ENCODE measurements at places on chromosomes 7 and 10.

- no peak for DNase-seq
Observed at GRCh38 chr7:2872296-2872874, 28.3 kb upstream of the GNA12 start.

- no peak for DNase-seq
Observed at GRCh38 chr7:25350041-25350440, 121.8 kb upstream of the NPVF start.

GRCh38 chr7:94182721-94183120 lies 178.6 kb upstream of the BET1 start:
- no peak for DNase-seq

DNA sequence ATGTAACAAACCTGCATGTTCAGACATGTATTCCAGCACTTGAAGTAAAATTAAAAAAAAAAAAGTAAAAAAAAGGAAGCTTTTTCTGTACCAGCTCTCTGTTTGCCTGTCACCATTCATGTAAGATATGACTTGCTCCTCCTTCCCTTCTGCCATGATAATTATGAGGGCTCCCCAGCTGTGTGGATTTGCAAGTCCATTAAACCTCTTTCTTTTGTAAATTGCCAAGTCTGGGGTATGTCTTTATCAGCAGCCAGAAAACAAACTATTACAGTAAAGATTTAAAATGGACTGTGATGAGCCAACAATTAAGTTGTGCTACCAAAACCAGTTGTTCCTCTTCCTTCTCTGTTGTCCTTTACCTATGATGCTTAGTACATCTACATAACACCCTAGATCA lies 619.6 kb downstream of the ARL4A start:
- no peak for DNase-seq

- no peak for DNase-seq
Observed at GRCh38 chr10:3568983-3569382, 216.0 kb downstream of the KLF6 start.

DNA sequence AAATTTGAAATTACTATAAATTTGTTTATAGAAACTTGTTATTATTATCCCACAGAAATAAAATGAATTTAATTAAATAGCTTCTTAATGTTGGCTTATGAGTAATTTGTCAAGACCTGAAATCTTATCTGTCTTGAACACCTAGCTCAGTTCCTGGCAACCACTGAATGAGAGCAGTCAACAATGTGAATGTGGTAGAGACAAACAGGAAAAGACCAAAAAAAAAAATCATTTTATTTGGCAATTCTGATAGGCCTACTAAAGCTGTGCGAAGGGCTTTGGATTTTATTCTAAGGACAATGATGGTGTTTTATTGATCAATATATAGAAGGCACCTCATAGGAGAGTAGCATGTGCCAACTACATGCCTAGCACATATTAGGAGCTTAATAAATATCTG lies 127.8 kb upstream of the RSU1 start:
- DNase-seq: no peak

DNA sequence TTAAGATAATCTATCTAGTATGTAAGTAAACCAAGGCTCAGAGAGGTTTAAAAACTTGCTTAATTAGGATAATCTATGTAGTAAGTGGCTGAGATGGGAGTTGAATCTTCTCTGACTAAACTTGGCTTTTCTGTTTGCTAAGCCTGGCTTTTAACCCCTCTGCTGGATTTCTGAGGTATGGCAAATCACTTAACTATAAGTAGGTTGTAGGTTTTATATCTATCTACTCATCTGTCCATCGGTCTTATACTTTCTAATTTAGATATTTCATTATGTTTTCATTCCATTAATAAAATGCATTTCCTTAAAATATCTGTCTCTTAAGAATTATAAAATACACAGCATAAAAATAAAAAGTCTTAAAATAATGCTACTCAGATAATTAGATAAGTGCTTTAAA lies 59.4 kb downstream of the ST7 start:
- DNase-seq: peak; percentile 54

GRCh38 chr10:121285406-121286196 lies 312.6 kb downstream of the FGFR2 start:
- DNase-seq: no peak

DNA sequence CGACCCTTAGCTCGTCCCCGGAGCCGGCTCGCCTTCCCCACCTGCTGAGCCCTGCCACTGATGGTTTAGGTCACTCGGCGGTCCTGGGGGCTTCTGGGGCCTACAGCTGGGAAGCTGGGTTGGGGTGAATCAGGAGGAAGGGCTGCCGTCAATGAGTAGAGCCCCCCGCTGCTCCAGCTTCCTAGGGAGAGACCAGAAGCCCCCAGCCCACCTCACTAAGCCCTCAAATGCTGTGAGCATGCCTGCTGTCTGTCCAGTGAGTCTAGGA lies 495.6 kb upstream of the FOXK1 start:
- no peak for DNase-seq

GRCh38 chr7:29825775-29826529 lies 19.6 kb downstream of the WIPF3 start:
- no peak for DNase-seq

DNA sequence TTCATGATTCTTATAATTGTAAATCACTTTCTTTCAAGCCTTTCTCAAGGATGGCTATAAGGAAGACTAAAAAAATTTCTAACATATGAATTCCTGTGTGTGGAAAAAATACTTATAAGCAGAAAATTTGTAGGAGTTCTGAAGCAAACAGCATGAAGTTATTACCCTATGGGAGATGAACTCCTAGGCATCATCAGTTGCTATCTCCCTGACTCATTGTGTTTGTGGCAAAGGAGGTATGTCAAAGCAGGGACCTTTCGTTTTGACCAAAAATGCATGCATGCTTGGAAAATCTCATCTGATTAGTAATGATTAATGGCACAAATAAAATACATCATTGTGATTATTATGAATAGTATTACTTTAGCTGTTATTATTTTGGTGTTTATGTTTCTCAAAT lies 59.4 kb downstream of the CALCR start:
- DNase-seq: peak; percentile 1

GRCh38 chr7:127844165-127844564 lies 187.1 kb downstream of the LRRC4 start:
- no peak for DNase-seq

DNA sequence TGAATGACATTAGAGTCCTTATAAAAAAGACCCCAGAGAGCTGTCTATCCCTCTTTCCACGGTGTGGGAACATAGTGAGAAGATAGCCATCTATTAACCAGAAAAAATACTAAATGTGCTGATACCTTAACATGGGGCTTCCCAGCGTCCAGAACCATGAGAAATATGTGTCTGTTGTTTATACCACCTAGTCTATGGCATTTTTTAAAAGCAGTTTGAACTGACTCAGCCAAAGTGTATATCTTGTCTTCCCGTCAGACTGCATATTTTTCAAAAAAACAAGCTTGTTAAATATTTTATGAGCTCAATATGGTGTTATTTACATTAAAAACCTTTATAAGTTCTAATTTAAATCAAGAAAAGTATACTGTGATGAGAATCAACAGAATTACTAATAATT lies 255.3 kb downstream of the HGF start:
- DNase-seq: no peak

- DNase-seq: no peak
Observed at GRCh38 chr7:138226001-138226476, 149.8 kb downstream of the AKR1D1 start.

DNA sequence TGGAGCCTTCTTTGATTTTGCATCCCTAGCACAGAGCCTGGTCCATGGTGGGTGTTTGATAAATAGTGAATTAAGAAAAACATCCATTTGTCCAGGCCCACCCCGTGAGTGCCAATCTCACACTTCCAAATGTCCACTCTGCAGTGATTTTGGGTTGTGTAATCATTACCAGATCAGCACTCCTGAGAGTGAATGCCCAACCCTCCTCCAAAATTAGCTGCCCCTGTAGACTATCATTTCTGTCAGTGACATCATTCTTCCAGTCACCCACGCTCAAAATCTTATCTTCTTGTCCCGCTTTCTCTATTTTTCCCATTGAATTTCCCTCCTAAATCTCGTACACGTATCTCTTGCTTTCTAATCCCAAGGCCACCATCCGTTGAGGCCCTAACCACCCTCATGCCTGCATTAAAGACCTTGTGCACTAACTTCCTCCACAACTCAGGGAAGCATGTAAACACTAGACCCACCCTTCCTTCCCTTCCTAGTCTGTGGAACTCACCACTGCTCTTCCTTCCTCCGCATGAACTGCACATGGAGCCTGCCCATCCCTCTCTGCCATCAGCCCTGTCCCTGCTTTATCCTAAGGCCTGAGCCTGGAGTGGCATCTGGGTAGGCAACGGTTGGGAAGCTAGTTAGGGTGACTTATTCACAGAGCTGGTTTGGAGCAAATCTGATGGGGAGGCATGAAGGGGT lies 32.8 kb downstream of the PIK3AP1 start:
- no peak for DNase-seq

DNA sequence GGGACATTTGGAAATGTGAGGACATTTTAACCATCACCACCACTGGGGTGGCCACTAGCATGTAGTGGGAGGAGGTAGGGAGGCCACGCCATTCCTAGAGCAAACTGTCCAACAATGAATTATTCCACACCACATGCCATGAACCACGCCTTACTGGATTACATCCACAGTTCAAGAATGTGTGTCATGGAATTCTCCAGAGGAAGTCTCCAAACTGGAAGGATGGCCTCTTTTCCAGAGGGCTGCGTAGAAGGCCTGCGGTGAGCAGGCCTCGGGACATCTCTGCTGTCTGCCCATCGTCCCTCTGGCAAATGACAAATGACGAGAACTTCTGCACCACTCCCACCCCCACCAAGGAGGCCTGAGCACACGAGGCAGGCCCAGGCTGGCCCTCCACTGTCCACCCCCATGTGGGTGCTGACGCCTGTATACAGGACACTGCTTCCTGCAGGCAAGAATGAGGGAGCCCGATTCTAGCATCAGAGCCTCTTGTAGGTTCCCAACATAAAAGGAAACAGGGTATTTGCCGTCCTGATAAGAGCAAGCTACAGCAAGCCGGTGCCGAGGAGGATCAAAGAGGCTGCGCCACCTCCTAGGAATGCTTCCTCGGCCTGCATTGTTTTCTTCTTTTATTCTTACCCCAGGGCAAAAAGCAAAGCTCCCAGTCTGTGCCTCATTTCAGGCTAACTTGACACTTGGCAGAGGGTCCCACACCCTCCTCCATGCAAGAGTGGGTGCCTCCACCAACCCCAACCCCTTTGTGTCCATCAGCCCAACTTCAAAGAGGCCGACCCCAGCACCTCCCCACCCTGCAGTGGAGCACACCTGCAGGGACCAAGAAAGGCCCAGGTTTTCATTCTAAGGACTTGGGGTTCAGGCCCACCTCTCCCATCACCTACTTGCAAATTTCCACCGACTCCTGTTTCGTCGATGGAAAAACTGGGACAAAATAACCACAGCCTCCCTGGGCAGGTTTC lies 23.9 kb downstream of the TNS3 start:
- peak; percentile 80 for DNase-seq

DNA sequence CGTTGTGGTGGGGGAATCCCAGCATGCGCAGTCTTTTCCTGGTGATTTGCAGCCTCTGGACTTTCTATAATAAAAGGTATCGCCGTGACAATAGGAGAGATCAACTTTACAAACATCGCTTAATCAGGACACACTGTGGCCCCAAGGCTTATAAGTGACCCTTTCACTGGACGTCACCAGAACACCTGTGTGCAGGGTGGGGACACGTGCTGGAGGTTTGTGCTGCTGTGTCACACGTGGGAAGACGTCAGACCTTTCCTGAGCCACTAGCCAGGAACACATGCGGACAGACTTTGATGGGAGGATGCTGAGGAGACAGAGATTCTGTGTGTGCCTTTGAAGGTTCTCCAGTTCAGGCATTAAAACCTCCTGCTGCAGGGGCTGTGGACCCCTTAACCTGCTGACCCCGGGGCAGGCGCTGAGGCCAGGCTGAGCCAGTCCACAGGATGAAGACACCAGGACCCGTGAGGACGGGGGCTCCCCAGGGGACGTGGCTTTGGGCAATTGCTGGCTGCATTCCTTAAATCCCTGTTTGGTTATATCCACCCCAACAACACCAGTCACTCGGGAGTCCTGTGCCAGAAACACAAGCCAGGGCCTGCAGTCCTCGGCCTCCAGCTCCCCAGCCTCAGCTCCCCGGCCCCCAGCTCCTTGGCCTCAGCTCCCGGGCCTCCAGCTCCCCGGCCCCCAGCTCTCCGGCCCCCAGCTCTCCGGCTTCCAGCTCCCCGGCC lies 183.4 kb downstream of the PTPRN2 start:
- no peak for DNase-seq

DNA sequence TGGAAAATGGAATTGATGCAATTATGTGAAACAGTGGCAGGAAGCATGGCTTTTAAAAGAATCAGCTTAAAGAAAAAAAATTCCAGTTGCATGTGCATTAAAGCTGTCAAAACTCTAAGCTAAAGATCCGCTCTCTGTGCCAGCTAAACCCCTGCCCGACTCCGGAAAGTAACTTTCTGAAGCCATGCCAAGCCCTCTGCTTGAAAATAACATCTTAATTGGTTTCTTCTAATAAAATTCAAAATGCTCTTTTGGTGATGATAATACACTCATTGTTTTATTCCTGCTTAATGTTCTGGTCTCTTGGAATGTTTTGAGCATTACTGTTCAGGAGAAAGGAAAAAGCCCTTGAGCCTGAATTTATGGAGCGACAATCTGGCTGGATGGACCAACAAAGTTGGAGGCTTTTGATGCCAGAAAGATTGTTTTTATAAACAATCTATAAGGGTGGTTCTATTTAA lies 11.7 kb downstream of the SEMA3C start:
- peak; percentile 43 for DNase-seq

GRCh38 chr7:74479066-74479781 lies 25.5 kb downstream of the GTF2IRD1 start:
- DNase-seq: no peak

GRCh38 chr7:42236266-42236975 lies 588 bp downstream of the GLI3 start:
- DNase-seq: peak; percentile 77

DNA sequence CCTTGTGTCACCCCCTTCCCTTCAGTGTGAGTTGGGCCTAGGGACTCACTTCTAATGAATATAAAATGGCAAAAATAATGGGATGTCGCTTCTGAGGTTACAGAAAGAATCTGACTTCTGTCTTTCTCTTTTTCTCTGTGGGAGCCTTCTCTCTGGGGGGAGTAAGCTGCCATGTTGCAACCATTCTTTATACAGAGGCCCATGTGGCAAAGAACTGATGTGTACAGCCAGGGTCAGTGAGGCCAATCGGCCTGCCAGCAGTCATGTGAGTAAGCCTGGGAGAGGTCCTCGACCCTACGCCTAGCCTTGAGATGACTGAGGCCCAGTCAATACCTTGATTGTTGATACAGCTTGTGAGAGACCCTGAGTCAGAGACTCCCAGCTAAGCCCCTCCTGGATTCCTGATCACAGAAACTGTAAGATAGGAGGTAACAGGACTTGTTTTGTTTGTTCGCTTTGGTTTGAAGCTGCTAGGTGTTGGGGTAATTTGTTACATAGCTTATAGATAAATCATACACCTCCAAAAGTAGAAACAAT lies 1.7 kb downstream of the TCAF1 start:
- DNase-seq: no peak

- no peak for DNase-seq
Observed at GRCh38 chr10:94091649-94092048, 97.9 kb downstream of the PLCE1 start.

- DNase-seq: no peak
Observed at GRCh38 chr7:34687529-34687928, 29.5 kb downstream of the NPSR1 start.

Data from fibroblast of skin of scalp (primary cell).